ENCODE measurements at places on chromosomes 13 and 19.

DNA sequence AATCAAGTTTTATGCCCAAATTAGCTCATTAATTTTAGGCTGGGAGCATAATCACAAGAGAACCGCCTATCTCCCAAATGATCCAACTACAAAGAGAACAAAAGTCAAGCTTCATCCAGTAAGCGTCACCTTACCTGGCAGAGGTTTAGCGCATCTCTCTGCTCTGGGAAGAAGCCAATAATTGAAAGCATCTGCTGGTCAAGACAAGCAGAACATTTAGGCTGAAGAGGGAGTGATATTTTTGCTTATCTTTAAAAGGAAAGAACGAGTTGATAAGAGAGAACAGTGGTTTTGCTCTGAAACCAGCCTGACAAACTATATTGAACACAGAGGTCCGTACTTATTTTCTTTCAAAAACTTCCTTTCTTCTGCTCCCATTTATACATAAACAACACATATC is 242.1 kb downstream of the ENOX1 start:
- no peak for DNase-seq

GRCh38 chr13:104436555-104436954 is 1370.3 kb upstream of the SLC10A2 start:
- DNase-seq, result no peak

DNA sequence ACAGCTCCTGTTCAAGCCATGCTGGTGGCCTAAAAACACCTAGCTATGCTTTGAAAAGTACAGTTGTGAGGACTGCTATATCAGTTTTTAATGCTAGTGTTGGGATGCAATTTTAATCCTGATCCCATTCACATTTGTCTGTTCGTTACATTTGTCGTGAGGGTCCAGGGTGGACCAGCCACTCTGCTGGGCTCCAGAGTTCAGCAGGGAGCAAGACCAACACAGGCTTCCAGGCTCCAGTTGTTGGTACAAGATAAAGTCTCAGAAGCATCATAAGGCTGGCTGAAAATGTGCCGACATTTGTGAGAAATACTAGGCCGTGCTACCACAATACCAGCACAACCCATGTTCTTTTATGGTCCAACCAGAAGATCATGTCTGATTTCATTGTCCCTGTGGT is 210.6 kb downstream of the SLC7A1 start:
- DNase-seq, result no peak

- no peak for DNase-seq
These were observed 63.9 kb upstream of the SLITRK5 start for GRCh38 chr13:87607266-87607665.

- no peak for DNase-seq
These were observed 17.8 kb upstream of the ZNF177 start for GRCh38 chr19:9345005-9345404.
